ENCODE measurements at places on chromosomes 4 and X.

- DNase-seq = no peak
Observed at GRCh38 chr4:113582737-113583136, 178.8 kb downstream of the CAMK2D start.

DNA sequence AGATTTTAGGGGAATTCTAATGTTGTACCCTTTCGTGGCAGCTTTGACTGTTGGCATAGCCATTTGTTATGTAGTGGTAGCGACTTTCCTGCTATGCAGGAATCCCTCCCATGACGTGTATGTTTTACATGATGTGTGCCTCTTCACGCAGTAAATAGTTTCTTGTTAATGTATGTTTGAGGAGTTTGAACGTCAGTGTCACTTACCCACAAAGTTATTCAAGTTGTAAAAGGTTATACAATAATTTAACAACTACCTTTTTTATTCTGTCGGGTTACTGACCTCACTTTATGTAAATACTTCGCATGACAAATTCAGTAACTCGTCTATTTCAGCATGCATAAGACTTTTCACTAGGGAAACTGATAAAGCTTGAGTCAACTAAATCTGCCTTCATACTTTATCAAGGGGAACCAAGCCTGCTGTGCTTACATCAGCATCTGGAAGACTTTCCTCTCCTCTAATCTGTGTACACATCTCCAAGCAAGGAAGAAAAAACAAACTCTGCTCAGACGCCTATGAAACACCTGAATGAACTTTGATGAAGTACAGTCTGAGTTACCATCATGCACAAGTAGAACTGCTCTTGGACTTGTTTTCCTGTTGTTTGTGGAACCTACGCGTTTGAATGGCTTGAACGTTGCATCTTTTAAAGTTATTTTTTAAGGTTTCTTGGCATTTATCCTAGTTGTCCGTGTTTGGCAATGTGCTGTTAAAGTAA is 61.2 kb downstream of the SLC9A6 start:
- no peak for DNase-seq

GRCh38 chrX:51975811-51976210 is 82.4 kb downstream of the MAGED1 start:
- DNase-seq = no peak

DNA sequence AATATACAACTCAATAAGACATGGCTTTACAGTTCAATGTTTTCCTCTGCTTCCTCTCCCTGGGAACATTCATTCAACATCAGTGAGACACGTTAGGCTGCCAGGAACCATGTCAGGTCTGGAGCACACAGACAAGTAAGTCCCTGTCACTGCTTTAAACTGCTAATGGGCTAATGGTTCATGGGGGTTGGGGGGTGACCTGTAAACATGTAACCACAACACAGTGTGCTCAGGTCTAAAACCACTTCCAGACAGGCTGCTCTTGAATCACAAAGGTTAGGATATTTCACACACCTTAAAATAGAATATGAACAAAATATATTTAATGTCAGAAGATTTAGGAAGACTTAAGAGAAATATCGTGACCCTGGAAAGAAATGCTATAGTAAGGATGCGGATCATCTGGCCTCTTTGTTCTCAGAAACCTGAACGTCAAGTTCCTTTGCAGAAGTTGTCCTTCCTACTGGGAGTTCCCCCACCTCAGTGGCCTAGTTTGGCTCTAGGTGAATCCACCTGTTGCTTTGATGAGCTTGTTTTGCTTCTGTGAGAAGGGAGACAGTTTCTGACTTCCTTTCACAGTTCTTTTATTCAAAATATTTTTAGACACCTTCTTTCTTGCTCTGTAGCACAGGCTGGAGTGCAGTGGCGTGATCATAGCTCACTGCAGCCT is 359.9 kb downstream of the UNC5C start:
- no peak for DNase-seq

- DNase-seq = no peak
Observed at GRCh38 chr4:87251106-87251505, 30.7 kb upstream of the KLHL8 start.

DNA sequence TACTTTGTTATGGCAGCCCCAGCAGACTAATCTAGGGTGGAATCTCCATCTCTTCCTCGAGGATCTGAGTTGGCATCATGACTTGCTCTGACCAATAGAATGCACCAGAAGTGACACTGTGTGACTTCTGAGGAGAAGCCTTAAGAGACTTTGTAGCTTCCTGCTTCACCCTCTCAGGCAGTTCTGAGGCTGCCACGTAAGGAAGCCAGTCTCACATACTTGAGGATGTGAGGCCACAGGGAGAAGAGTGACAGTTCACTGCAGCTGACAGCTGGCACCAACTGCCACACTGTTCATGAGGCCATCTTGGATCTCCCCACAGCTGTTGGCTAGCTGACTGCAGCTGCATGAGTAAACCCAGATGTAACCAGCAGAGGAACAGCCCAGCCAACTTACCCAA is 29.3 kb upstream of the BCOR start:
- DNase-seq = no peak

DNA sequence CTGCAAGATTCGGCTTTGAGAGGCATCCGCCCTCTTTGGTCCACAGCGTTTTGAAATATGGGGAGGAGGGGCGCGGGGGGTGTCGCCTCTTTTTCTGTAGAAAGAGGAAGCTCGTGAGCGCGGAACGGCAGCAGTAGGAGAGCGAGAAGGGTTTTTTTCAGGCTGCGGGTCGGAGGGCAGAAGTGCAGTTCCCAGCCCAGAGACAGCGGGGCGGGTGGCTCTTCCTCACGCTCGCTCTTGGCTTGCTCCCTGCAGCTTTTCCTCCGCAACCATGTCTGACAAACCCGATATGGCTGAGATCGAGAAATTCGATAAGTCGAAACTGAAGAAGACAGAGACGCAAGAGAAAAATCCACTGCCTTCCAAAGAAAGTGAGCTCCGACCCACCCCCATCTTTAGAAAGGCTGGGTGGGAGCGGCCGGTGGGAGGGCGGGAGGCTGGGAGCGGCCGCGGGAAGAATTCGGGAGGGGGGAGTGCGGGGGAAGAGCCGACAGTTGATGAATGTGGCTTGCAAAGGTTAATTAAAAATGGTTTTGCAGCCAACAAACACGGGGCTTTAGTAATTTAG is 1.2 kb downstream of the TMSB4X start:
- DNase-seq = peak; percentile 66

- DNase-seq = no peak
Observed at GRCh38 chrX:119647552-119648420, 41.6 kb upstream of the NKRF start.

GRCh38 chr4:10008609-10009005 is 12.7 kb downstream of the SLC2A9 start:
- peak; percentile 26 for DNase-seq

Measured in COLO829 (cell line).